Mesenteric fat pad (tissue), 1 donor: ENCODE measurements at places on chromosomes 7 and 10.

GRCh38 chr7:98230746-98231471, 19.7 kb downstream of the BHLHA15 start:
- DNase-seq, result no peak

DNA sequence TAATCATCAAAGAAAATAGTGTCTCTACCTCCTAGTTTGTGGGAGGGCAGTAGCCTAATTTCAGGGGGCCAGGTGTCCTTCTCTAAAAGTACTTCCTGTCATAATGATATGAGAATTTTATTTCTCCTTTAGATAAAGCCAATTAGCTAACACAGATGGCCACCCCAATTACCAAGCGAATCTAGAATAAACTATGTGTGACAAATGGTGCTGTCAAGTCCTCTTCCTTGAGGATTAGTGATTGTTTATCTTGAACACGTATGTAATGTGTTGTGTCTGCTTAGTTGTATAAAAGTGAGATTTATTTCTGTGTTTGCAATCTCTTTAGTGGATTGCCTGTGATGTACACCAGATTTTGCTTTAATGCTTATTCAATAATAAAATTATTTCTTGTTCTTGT, 1120.0 kb downstream of the SORCS1 start:
- no peak for DNase-seq

DNA sequence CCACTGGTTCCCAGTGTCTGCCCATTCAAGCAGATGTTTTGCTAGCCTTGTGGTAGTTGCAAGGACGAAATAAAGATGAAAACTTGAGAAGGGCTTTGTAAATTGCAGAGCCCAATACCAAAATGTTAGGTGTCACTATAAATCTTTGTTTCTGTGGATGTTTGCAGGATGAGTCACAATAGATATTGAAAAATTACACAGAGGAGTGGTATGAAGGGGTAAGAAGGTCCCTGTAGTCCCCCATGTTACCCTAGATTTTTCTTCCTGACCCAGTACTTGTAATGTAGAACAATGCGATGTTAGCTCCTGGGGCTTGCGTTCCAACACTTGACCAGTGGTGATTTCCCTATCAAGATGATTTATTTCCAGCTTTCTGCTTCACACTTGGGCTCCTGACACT, 102.6 kb upstream of the LYZL1 start:
- no peak for DNase-seq

GRCh38 chr10:126586878-126587277, 83.6 kb downstream of the C10orf90 start:
- no peak for DNase-seq

- no peak for DNase-seq
These were observed 133.2 kb upstream of the ITGB1 start for GRCh38 chr10:33091201-33091600.

- no peak for DNase-seq
These were observed 27.0 kb upstream of the KCNK18 start for GRCh38 chr10:117170244-117170643.

- no peak for DNase-seq
These were observed 3.1 kb upstream of the SORBS1 start for GRCh38 chr10:95564291-95564690.
